ENCODE measurements at places on chromosomes 2 and 18. TPM values are rescaled to one million over a fixed set of nuclear protein-coding genes. Genes with fewer than 3 reads are reported as not detected.
A peak's percentile ranks its signal among the peaks of the same experiment; 100 is the strongest.

Gene DPYSL5
- 10.0 TPM for total RNA-seq

DNA sequence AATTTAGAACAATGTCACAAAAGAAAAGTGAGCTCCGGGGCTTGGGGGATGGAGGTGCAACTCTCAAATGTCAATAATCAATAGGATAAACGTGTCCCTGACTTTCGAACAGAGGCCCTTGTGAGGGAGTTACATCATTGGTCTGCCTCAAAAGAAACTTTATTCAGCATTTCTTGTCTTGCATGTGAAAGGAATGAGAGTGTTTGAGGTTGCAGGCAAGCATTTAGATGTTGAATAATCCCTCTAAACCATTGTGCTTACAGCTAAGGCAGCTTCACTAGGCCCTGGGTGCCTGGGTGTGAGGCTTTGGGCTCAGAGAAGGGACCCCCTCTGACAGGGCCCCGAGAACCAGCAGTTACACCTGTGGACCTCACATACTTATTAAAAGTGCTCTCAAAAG, 28.6 kb upstream of the FHL2 start:
- peaks cover 10% of the 10 kb centered on the region for H3K4me1 ChIP-seq
- H3K27me3 ChIP-seq: peaks cover 3% of the 10 kb centered on the region
- H3K27ac ChIP-seq: no peak overlapping the region
- no peak overlapping the region for H3K4me3 ChIP-seq
- no peaks in the 10 kb centered on the region for H3K36me3 ChIP-seq

Gene SLC9A4
- total RNA-seq: 0.04 TPM

GRCh38 chr18:7089369-7089768, 28.2 kb downstream of the LAMA1 start:
- H3K27ac ChIP-seq: no peak overlapping the region
- H3K27me3 ChIP-seq: no peaks in the 10 kb centered on the region
- no peaks in the 10 kb centered on the region for H3K4me1 ChIP-seq
- no peaks in the 10 kb centered on the region for H3K36me3 ChIP-seq
- no peak overlapping the region for H3K4me3 ChIP-seq

DNA sequence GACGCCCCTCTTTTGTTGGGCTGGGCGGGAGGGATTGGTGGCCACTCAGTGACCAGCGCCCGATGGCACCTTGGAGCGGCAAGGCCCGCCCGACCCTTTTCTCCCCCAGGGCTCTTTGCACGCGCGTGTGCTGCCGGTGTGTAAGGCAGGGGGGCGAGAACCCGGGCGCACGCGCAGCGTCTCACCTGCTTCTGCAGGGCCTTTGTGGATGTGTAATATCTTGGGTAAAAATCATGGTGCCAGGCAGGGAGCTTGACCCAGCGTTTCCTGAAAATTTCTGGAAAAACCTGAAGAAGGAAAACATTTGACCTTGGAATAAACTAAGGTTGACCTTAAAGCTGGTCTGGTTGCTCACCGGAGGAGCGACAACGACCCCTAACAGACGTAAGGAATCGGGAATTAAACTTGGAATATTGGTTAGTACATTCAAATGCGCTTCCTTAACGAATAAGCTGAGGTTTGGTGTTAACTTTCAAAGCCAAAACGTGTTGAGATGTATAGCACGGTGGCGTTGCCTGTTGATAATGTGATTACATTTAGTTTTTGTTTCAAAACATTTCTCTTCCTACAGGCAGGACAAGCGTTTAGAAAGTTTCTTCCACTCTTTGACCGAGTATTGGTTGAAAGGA, 438 bp downstream of the HSPE1 start:
- no peaks in the 10 kb centered on the region for H3K27me3 ChIP-seq
- H3K36me3 ChIP-seq: peaks cover 35% of the 10 kb centered on the region
- peak overlapping the region; percentile 98 for H3K4me3 ChIP-seq
- H3K4me1 ChIP-seq: peaks cover 16% of the 10 kb centered on the region
- peak overlapping the region; percentile 96 for H3K27ac ChIP-seq

DNA sequence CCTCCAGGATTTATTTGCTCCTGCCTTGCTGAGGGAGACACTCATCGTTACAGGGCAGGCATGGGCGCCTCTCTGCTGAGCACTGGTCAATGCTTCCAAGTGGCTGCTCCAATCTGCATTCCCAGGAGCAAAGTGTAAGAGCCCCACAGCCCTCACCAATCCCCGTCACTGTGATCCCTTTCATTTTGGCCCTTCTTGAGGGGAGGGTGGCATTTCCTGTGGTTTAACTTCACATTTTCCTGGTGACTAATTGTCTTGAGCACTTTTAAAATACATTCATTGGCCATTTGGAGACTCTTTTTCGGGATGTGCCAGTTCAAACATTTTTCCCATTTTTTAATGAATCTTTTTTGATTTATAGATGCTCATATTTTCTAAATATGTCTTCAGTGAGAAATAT, 33.0 kb downstream of the TPO start:
- no peak overlapping the region for H3K4me3 ChIP-seq
- peaks cover 16% of the 10 kb centered on the region for H3K27me3 ChIP-seq
- no peaks in the 10 kb centered on the region for H3K4me1 ChIP-seq
- DNase-seq: no peak
- no peak overlapping the region for H3K27ac ChIP-seq

DNA sequence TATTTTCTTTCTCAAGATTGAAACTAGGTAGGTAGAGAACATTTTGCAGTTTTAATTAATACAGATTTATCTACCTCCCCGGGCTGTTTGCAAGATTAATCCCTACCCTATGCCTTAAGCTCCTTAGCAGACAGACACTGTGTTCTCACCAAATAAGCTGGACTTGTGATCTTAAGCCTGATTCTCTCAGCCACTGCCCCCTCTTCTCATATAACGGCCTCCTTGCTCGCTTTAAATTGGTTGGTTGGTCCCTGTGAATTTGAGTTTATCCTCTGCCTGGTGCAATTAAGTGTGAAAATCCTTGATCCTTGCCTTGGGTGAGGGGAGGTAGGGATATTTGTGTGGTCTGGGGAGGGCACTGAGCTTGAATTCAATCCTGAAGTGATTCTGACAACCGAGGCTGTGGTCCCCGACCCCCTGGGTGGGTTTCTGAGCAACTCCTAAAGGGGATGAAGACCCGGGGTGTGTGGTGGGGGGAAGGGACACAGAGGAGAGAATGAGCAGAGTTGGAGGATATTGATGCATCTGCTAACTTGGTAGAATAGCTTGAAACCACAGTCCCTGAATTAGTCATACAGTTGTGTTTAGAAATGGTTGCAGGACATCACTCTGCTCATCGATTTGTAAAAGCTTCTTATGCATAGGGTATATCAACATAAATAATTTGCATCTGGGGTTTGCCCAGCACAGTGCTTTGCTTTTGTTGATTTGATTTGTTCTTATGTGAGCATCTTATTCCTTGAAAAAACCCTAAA, 36.9 kb upstream of the NCKAP5 start:
- peaks cover 27% of the 10 kb centered on the region for H3K4me1 ChIP-seq
- no peaks in the 10 kb centered on the region for H3K27me3 ChIP-seq
- DNase-seq: no peak
- no peak overlapping the region for H3K4me3 ChIP-seq

Gene TMEM17
- total RNA-seq: 1.3 TPM

DNA sequence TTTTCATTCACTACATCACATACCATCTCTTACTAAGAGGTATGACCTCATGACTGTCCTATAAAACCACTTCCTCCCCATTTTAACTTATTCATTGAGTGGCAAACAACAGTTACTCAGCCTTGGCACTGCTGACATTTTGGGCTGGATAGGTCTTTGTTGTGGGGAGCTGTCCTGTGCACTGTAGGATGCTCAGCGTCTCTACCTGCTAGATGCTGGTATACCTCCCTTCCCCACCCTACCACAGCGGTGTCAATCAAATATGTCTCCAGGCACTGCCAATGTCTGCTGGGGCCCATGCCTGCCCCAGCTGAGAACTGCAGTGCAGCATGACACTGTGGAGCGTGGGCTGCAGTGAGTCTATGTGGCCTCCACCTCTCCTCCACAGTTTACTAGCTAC, 76.3 kb upstream of the MGAT4A start:
- H3K4me1 ChIP-seq: peaks cover 41% of the 10 kb centered on the region
- no peak for DNase-seq
- H3K27me3 ChIP-seq: peaks cover 12% of the 10 kb centered on the region
- H3K4me3 ChIP-seq: no peak overlapping the region
- H3K27ac ChIP-seq: no peak overlapping the region

- H3K27me3 ChIP-seq: peaks cover 8% of the 10 kb centered on the region
- H3K4me3 ChIP-seq: no peak overlapping the region
- no peak overlapping the region for H3K27ac ChIP-seq
- DNase-seq: no peak
Observed at GRCh38 chr2:109062145-109062858, 66.7 kb upstream of the SH3RF3 start.
